ENCODE measurements at places on chromosomes 12 and 14.

GRCh38 chr12:112950701-112951100 lies 12.4 kb downstream of the OAS3 start:
- DNase-seq = no peak

GRCh38 chr14:32571995-32572866 lies 243.1 kb downstream of the AKAP6 start:
- DNase-seq = no peak

GRCh38 chr14:104277416-104278213 lies 139.2 kb downstream of the KIF26A start:
- no peak for DNase-seq

- no peak for DNase-seq
Observed at GRCh38 chr14:102953100-102953499, 30.6 kb downstream of the AMN start.

- no peak for DNase-seq
Observed at GRCh38 chr14:78785265-78785664, 615.1 kb downstream of the NRXN3 start.

- no peak for DNase-seq
Observed at GRCh38 chr12:22284871-22285270, 49.6 kb downstream of the ST8SIA1 start.

DNA sequence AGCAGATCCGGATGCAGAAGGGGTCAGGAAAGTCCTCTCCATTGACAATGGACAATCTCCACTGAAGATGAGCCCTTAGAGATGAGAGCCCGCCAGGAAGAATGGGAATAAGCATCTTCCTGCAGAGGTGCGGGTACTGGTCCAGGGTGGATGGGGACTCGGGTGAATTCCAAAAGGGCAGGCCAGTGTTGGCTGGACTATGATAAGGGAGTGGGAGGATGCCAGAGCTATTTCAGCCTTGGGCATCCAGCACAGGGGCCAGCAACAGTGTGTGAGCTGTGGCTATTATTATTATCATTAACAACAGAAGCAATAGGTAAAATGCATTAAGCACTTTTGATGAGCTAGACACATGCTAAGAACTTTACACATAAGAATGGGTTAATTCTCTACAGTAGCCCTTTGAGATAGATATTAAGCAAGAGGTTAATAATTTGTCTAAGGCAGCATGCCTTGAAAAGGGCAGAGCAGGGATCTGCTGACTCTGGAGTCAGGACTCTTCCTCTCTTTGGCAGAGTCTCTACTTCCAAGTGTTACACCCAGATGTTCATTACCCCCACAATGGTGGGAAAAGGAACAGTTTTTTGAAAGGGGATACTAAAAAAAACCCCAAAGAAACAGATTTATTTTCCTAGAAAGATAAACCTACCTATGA lies 55.2 kb downstream of the PRICKLE1 start:
- DNase-seq = no peak

DNA sequence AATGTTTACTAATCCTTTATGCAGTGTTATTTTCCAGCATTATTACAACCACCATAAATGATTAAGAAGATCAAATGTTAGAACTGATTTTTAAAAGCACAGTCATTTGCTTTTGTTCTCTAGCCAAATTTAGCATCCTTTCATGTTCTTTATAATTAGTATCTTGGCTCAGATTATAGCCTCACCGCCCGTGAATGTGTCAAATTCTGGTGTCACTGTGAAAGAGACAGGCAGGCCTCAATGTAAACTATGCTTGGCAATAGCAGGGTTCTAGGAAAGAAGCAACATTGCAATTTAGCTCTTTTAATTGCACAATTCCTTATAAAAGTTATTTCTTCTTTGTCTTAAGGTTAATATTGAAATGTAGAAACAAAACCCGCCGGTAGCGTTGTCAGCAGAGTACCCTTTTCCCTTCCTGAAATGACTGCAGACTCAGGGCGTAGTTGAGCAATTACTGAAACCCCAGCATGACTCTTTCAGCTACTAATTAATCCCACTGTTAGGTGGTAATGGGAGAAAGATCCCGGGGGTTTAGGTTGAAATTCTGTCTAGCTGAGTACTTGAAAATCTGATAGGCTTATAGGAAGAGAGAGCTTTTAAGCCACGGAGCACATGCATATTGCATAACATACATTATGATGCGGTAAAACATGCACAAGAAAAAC lies 1600.5 kb upstream of the SEL1L start:
- DNase-seq = no peak

- peak; percentile 71 for DNase-seq
Observed at GRCh38 chr12:31206038-31206670, 119.8 kb downstream of the SINHCAF start.

GRCh38 chr12:111488271-111488670 lies 82.5 kb downstream of the SH2B3 start:
- no peak for DNase-seq

DNA sequence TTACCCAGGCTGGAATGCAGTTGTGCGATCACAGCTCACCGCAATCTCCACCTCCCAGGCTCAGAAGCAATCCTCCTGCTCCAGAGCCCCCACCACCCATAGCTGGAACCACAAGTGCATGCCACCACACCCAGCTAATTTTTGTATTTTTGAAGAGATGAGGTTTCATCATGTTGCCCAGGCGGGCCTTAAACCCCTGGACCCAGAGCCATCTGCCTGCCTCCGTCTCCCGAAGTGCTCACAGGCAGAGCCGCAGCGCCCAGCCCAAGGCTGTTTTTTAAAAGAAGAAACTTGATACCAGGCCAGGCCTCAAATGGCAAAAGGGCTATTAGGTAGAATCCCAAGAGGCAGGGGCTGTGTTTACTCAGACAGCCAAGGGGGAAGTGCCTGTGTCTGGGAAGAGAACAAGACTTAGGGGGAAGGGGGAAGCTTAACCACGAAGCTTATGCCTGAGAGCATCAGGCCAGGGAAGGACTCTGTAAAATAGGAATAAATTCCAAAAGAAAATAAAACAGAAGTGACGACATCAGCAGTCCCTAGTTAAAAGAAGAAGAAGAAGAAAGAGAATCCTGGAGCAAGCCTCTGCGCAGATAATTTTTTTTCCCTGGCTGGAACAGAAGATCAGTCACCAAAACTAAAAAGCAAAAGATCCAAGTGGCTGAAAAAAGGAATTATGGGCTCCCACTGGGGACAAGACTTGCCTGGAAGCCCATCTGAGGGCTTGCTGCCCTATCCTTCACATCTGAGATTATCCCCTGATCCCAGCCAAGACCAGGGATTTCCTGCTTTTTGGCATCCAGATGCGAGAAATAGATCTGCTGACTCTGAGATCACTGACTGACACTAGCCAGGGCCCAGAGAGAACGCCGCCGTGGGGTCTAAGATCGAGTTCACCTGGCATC lies 170.5 kb downstream of the NDUFA12 start:
- DNase-seq = peak; percentile 39

DNA sequence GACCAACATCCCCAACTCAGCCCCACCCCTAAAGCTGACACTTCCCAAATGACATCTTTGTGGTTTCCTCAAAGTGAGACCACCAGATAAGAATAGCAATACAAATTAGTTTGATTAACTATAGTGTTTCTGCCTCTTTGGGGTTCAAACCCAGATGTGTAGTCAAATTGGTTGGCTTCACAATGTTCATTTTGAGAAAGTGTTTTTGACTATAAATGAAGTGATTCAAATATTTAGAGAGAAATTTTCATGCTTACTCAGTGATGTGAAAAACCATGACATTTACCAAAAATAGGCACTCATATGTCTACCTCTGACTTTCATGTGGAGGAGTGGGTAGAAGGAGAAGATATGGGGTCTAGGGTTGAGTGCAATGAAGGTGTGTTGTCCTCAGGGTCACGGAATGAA lies 218.4 kb downstream of the BCAT1 start:
- DNase-seq = no peak

GRCh38 chr12:26696048-26696612 lies 136.9 kb downstream of the ITPR2 start:
- DNase-seq = no peak

DNA sequence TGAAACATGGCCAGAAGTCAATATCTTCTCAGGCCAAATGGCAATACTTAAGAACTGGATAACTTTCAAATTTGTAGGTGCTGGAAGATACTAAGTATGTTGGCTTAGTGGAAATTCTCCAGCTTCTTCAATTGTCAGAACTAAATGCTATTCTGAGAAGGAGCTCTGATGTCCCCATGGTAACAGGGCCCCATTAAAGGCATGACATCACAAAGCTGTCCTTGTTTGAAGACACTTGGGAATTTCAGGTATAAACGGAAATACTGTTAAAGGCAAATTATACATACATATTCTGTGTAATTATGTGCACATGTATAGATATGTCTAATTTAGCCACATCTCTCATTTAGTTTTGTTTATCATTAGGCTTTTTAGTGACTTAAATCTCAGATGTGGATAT lies 210.0 kb upstream of the SEL1L start:
- no peak for DNase-seq

DNA sequence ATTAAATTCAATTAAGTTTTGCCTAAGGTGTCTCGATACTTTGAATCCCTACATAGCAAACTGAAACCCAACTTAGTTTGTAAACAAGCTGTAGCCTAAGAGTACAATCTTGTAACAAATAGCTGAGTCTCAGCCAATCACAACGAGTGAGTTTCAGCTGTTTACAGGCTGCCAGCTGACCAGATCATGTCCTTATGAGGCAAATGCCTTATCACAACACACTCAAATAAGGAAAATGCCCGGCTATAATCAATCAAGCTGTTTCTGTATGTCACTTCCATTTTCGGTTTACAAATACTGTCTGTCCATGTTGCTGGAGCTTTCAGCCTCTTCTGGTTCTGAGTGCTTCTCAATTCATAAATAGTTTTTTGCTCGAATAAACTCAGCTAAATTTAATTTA lies 943.8 kb downstream of the SLC16A7 start:
- no peak for DNase-seq

GRCh38 chr14:35155962-35156361 lies 33.6 kb downstream of the PRORP start:
- DNase-seq = no peak

GRCh38 chr14:92199763-92200162 lies 78.0 kb downstream of the CPSF2 start:
- DNase-seq = no peak

DNA sequence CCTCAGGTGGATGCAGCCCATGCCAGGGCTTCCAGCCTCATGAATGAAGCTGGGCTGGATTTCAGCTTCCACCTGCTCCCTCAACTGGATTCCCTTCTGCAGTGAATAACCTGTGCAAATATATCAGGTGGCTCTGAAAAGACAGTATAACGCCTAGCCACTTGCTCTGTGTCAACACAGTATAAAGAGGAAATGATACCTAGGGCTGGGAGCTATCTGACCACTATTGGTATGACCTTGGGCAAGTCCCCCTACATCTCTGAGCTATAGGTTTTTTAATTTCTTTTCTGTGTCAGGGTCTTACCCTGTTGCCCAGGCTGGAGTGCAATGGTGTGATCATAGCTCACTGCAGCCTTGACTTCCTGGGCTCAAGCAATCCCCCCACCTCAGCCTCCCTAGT lies 19.8 kb downstream of the ISM2 start:
- no peak for DNase-seq

- DNase-seq = no peak
Observed at GRCh38 chr14:97290977-97291376, 493.8 kb downstream of the VRK1 start.

GRCh38 chr14:104361921-104362681 lies 217.5 kb upstream of the C14orf180 start:
- no peak for DNase-seq

DNA sequence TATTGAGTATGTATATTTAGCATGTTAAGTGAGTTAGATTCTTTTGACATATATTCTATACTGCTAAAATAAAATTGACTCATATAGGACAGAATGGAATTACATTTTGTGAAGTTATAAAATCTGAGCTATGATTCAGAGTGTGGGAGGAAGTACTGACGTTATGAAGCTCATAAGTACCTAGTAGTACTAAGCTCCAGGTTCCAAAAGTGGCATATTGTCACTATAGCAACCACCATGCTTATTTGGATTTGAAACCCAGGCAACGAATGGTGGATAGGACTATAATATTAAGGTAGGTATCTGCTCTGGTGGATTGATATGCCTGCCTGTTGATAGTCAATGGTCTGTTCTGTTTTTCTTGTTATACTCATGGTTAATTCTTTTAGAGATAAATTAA lies 2.2 kb upstream of the FBXO33 start:
- no peak for DNase-seq

GRCh38 chr14:67571275-67571990 lies 28.6 kb downstream of the PIGH start:
- DNase-seq = peak; percentile 88

GRCh38 chr12:54631551-54631950 lies 3.1 kb downstream of the LACRT start:
- no peak for DNase-seq

DNA sequence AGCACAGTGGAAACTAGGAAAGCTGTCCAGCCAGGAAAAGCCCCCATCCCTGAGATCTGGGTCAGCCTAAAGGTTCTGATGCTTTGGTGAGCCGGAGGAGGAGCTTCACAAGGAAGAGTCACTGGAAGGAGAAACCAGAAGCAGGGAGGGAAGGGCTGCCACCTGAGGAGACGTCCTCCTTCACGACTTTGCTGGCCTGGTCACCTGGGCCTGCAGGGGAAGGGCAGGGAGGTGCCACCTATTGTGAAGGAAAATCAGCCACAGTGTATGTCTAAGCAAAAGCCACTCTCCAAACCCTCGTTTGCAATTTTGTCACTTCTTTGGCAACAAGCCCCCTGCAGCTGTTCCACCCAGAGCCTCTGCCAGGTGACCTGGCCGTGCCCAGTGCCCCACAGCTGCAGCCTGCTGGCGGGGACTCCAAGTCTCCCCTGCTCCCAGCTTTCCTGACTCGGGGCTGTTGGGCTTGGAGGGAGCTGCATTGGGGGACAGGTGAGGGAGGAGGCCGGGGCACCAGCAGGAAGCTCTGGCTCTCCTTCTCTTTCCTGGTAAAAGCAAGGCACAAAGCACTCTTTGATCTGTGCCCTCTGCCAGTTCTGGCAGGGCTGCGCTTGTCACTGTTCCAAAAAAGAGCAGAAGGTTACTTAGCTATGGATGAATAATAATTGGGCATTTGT lies 120.9 kb upstream of the BCL2L14 start:
- no peak for DNase-seq

- peak; percentile 56 for DNase-seq
Observed at GRCh38 chr14:34665785-34666435, 36.0 kb upstream of the SNX6 start.

DNA sequence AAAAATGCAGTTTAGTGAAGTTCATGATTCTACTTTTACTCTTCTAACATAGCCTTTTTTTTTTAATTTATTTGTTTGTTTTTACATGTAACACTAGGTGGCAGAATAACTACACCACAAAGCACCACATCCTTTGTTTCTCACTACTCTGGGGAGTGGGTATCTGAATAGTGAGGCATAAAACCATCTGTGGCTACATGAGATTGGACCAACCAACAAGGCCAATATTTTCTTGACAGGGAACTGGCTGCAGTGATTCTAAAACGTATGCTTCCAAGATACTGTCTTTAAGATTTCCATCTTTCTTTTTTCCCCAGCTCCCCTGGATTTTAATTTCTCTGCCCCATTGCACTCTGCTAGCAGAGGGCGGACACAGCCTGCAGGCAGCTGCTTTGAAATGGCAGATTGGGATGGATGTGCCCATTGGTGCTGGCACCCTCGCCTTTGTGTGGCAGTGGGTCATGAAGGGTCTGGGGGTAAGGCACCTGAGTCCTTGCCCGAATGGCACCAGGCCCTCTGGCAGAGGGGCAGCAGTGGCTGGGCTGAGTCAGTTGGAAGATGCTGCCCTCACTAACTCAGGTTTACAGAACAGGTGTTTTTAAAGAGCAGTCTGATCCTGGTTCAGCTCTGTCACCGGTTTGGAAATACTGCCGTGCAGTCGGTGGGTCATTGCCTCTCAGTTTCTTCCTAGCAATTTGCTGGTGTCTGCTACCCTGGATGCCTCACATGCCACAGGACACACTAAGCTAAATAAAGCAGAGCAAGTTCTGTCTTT lies 429.1 kb downstream of the RAD51B start:
- peak; percentile 74 for DNase-seq

GRCh38 chr12:12807970-12808702 lies 5.0 kb upstream of the DDX47 start:
- no peak for DNase-seq
